DND-41 (cell line): ENCODE measurements at places on chromosomes 5 and 9.

DNA sequence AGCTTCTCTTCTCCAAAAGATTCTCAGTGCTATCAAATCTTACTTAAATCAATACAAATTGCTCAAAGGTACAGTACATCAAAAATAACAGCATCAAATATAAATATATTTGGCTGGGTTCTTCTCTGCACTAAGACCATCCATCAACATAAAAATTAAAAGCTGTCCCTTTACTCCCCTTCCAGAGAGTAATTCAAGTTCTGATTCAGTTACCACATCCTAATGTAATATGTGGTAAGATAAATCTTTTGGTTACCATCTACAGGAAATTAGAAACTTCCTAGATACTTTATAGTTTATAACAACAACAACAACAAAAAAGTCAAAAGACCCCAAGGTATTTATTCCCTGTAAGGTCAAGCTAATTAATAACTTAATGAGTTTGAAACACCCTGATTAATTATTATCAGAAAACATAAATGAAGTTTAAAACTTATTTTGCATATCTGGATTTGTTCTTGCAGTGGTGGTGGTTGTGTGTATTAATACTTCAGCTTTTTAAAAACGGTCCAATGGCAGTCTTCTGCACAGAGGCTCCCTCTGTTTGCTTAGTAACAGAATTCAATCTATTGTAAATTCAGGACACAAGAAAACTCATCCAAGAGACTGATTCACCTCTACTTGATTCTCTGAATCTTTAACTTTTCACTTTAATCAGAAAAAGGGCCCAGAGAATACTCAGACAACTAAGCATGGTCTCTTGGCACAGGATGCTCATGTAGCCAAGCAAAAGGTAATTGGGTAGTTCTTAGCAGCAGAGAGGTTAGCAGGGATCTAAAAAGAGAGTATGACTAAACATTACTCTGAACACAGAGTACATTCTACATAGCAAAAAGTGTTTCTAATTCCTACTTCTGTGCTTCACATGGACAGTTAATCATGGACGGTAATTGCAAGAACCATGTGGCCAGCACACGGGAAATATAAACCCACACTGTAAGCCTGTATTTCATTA lies 20.1 kb downstream of the DIAPH1 start:
- DNase-seq: no peak

- DNase-seq: no peak
These were observed 32.1 kb upstream of the TNFSF15 start for GRCh38 chr9:114837923-114838322.

GRCh38 chr9:70000469-70000868 lies 43.2 kb upstream of the MAMDC2 start:
- no peak for DNase-seq

- DNase-seq: no peak
These were observed 1.2 kb downstream of the HAVCR1 start for GRCh38 chr5:157057459-157058370.

- no peak for DNase-seq
These were observed 2.8 kb downstream of the FBN2 start for GRCh38 chr5:128535251-128535650.
